ENCODE measurements at places on chromosomes 12 and 14. TPM values are rescaled to one million over a fixed set of nuclear protein-coding genes. Genes with fewer than 3 reads are reported as not detected.
A peak's percentile ranks its signal among the peaks of the same experiment; 100 is the strongest.

- DNase-seq = no peak
Measured at GRCh38 chr12:52183544-52183910, 8.3 kb downstream of the KRT80 start.

GRCh38 chr14:102922490-102923200, at the start of gene AMN:
Gene AMN (plus strand): TSS chr14:102922663. CDS start chr14:102922689, 26 bp downstream.
- DNase-seq = no peak

GRCh38 chr14:40414386-40414785, 982.2 kb upstream of the FBXO33 start:
- DNase-seq = no peak

Gene NCKAP5L
- total RNA-seq = 79.7 TPM

DNA sequence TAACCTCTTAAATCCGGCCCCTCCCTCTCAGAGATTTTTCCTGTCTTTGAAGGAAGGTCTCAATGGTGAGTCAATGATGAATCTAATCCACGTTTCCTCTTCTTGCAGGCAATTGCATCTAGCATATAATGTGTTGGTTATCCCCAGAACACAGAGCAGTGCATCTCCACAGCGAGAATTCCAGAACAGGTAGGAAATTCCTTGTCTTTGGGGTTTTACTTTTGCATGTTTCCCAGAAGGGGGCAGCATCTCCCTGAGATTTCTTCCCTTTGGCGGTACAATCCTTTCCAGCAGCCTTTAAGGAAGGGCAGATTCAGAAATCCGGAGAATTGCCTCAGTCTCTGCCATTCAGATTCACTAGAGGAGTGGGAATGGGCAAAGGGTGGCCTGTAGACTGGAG, 128.0 kb downstream of the KCNA5 start:
- DNase-seq = peak; percentile 20

DNA sequence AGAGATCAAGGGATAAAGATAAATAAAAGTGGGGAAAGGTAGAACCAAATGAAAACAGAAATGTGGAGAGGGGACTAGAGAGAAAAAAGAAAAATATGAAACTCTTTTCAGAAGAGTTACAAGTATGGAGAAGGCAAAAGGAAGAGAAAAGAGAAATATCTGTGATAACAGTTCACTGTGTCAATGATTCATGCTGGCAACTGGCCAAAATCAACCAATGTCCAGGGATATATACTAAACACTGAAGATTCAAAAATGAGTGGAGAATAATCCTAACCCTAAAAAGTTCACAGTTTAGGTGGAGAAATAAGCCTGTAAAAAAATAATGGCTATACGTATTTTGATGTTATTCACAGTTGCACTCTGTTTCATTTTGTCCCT, 372.3 kb upstream of the KITLG start:
- DNase-seq = no peak

GRCh38 chr14:61510736-61511557, 184.4 kb upstream of the HIF1A start:
- DNase-seq = no peak

DNA sequence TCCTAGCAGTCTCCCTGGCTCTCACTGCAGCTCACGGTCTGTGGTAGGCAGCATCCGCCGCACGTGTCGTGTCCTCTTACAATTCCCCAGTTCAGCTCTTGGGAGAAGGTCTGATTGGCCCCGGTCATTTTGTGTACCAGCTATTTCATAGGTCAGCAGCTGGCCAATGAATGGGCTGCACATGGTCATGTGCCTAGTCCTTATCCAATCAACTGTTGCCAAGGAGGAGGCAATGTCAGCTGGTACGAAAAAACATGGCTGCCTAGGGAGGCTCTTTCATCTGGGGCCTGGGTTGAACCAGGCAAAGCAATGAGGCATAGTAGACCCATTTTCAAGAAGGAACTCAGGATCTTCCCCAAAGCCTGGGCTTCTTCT, 46.1 kb downstream of the RNFT2 start:
- DNase-seq = peak; percentile 82

- DNase-seq = no peak
Measured at GRCh38 chr14:52405314-52405713, 91.2 kb downstream of the PTGER2 start.

DNA sequence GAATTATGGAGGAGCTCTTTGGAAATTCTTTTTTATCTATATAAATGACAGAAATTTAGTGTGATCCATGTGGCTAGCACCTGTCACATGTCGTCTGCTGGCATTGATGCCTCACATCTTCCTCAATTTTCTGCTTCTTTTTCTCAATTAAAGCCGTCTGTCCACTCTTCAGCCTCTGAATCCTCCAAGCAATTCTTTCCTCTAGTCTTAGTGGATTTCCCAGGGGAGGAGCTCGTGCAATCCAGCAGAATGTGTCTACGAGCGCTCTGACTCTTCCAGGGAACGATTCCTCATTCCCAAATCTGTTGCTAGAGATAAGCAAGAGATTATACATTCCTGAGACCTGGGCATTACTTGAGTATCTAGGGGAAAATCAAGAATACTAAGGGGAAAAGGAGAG, 176.6 kb downstream of the EMP1 start:
- no peak for DNase-seq

DNA sequence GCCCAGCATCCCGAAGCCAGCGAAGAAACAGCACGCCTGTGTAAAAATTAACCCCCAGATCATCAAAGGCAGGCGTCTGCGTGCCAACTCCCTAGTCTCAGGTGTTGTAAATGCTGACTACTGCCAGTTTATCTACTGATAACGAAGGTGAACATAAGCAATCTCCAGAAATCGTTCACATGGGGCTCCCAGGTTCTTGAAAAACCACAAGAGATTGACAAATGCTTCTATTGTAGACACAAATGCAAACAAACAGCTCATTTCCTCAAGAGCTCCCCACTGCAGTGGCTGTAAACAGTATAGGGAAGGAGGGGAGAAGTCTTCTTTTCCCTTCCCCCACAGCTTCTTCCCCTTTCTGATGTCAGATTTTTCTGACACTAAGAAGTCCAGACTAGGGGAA, 5.3 kb upstream of the PLEKHG3 start:
- DNase-seq = no peak

DNA sequence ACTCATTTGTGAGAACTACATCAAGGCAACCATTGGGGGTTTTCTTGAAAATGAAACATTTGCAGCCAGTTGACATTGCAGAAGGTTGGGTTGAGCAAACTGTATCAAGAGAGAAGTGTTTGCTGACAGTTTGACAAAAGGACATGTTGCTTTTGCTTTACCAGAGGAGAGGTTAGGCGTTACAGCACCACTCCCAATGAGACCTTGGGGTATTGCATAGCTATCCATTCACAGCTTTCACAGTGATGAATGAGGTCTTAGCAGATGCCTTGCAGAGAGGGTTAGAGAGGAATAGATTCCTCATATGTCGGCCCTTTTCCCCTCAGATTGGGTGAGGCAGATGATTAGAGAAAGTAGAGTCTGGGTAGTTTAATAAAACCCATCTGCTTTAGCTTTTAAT, 988.9 kb upstream of the FLRT2 start:
- no peak for DNase-seq

DNA sequence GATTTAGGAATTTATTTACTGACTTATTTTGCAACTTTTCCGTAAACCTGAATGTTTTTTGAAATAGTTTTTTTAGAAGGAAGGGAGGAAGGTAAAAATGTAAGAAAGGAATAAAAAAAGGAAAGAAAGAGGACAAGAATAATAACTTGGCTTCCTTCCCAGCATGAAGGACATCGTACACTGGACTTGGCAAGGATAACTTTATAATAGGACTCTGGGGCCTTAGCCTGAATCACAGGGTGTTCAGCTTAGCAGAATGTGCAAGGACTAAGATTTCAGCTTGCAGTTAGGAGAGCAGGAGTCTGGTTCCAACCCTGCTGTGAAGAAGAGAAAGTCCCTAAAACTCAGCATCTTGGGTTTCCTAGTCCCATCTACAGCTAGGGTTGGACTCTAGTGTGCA, 1053.3 kb downstream of the VRK1 start:
- peak; percentile 26 for DNase-seq

DNA sequence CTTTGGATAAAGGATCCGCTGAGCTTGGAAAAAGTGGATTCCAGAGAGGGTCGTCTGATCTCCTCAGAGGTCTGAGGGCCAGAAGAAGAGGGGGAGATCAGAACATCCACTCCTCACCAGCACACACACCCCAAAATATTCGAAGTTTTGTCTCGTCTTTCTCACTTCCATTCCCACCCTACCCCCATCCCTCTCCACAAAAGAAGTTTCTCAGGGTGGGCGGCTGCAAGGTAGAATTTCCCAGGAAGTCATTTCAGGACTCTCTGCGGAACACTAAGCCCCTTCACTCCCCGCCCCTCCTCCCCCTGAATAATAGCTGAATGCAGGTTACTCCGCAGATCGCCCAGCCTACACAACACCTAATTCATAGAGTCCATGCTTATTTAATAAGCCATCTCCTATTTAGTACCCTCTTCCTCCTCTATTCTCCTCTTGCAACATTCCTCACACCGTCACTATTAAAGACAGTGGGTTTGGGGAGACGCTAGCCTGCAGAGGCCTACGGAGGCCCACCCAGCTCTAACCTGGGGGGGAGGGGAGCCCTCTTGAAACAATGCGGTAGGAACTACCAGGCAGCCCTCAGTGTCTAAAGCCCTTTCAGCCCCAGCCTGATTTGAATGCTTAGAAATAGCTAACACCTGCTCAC, 649 bp upstream of the SALL2 start:
- no peak for DNase-seq

DNA sequence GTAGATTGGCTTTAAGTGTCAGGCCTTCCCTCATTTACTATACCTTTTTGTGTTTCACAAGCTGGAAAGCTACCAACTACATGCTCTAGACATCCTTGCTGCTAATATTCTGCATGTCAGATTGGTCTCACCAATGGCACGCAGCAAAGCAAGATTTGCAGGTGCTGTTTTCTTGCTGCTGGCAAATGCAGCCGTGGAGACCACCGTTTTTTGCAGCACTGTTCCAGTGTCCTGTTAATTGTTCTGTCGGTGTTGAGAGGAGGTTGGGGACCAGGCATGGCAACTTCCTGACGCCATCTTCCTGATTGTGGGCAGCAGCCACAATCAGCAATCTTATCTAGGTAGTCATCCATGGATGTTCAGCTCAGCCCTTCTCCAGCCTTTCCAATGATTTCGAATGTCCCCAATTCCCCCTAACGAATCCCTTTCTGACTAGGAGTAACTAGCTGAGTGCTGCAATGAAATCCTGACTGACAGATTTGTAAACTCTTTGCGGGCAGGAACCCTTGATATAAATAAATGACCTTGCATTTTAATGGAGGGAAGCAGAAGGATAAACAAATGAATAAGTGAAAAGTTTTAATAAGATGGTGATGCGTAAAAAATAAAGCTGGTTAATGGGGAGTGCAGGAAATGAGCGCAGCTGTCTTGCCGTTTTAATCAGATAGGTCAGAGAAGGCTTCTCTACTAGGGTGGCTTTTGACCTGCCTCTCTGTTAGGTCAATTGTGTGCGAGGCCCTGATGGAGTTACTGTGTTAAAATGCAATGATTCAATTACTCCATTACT, 574 bp upstream of the CRADD start:
- no peak for DNase-seq

DNA sequence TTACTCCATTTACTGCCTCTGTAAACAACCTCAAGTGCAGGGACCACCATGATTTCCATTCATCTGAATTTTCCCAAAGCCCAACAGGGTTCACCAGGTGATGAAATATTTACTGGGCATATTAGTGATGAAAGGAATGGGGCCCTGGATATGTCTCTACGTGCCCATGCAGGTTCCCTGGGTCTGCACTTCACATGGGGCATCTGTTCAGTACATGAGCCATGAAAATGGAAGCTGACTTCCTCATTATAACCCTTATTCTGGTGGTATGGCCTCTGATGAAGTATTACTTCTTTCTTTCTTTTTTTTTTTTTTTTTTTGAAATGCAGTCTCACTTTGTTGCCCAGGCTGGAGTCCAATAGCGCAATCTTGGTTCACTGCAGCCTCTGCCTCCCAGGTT, 26.5 kb upstream of the CORO1C start:
- DNase-seq = no peak

Gene CSRP2
- total RNA-seq = 14.0 TPM

GRCh38 chr12:132367071-132367851, 37.9 kb upstream of the GALNT9 start:
- peak; percentile 40 for DNase-seq

DNA sequence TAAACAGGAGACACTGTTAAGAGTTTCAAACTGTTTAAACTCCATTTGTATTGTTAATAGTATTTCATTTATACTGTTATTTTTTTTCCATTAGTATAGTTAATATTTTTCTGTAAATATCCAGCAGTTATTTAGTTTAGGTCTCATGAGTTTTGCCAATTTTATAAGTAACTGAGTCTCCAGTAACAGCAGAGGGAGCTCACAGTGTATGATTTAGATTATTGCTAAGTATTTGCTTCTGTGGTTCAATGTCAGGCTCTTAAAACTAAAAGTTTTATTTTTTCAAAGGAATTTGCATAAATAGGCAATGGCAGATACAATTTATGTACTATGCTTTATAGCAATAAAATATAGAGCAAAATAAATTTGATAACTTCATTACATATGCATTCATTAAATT, 209.7 kb downstream of the ATXN7L3B start:
- DNase-seq = no peak

- DNase-seq = no peak
Measured at GRCh38 chr14:102164241-102164641, 24.5 kb downstream of the WDR20 start.

DNA sequence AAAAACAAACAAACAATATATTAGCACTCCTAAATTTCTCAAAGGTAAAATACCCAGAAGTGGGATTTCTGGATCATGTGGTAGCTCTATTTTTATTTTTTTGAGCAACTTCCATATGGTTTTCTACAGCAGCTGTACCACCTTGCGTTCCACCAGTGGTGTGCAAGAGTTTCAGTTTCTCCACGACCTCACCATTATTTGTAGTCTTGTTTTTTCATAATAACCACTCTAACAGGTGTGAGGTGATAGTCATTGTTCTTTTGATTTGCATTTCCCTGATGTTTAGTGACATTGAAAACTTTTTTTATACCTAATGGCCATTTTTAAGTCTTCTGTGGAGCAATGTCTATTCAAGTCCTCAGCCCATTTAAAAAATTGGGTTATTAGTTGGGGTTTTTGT, 127.3 kb upstream of the SLC38A2 start:
- DNase-seq = no peak

DNA sequence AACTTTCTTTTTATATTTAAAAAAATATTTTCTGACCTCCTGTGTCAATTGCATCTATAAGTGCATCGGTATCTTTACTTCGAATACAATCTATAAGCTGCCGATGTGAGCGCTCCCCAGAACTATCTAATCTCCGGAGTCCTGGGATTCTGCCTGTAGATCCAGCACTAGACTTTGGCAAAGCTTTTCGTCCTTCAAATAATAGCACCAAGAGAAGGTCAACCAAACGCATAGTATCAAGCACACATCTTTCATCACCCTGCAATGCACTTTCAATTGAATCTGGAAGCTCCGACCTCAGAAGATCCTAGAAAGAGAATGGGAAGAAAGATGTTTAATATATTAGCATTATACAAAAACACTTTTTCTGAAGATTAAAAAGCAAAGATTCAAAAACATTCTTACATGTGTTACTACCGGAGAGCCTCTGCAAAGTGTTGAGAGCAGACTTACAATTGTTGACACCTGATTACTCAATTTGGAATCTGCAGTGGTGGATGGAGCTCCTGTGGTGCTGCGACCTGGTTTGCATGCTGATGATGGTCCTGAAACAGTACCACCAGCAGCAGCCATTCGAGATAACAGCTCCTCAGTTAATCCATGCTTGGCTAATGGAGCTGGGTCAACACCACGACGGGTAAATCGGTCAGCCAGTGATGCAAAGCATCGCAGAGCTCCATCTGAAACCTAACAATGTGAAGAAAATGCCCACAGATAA, 34.3 kb downstream of the HECTD1 start:
- DNase-seq = no peak

Gene OR10A7
- not detected for total RNA-seq

Measured in testis (tissue), 5 donors.